ENCODE measurements at places on chromosomes 16 and 17. TPM values are rescaled to one million over a fixed set of nuclear protein-coding genes. Genes with fewer than 3 reads are reported as not detected.
A peak's percentile ranks its signal among the peaks of the same experiment; 100 is the strongest.

Gene CDH1
- total RNA-seq: 248 TPM

Gene TOX3
- 4.8 TPM for total RNA-seq

Gene OMG
- total RNA-seq: not detected

Gene GAN
- total RNA-seq: 123 TPM

Gene TBC1D3C
- not detected for total RNA-seq

GRCh38 chr17:80352216-80352895, 62.6 kb upstream of the ENDOV start:
- no peak for DNase-seq

- DNase-seq: no peak
Measured at GRCh38 chr17:57463103-57463885, 207.0 kb downstream of the MSI2 start.

DNA sequence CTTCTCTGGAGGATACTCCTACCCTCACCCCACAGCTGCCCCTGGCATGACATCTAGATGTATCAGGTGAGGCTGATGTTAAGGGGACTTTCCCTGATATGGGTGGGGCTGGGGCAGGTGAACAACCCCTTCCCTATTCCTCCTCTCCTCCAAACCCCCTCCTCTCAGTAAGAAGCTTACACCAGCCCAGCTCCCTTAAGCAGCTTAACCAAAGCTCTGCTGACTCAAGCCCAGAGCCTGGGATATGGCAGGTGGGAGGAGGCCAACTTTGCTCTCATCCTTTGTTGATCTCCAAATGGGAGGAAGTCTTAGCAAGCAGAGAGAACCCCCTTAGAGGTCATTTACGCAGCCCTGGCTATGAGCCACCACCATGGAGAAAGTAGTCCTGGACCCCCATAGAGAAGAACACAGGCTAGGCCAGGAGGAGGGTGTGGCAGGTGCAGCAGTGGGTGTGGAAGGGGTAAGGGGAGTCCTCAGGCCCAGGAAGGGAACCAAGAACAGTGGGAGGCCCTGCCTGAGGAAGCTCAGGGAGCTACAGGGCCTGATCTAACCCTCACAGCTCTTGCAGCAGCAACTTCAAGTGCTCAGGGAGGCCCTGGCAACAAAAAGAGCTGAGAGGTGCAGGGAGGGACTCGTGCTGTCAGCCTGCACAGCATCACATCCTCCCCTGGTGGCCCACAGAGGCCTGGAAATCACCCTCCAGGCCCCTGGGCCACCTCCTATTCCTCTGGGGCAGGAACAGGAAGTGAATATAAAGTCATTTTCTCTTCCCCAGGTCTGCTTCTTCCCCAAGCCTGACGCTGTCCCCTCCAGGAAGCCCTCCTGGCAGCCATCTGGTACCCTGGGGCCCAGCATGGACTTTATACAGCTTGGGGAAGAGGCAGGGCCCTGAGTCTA, 2.9 kb downstream of the UNC119 start:
- no peak for DNase-seq

GRCh38 chr17:83041305-83041704, 38.1 kb upstream of the METRNL start:
- DNase-seq: no peak

DNA sequence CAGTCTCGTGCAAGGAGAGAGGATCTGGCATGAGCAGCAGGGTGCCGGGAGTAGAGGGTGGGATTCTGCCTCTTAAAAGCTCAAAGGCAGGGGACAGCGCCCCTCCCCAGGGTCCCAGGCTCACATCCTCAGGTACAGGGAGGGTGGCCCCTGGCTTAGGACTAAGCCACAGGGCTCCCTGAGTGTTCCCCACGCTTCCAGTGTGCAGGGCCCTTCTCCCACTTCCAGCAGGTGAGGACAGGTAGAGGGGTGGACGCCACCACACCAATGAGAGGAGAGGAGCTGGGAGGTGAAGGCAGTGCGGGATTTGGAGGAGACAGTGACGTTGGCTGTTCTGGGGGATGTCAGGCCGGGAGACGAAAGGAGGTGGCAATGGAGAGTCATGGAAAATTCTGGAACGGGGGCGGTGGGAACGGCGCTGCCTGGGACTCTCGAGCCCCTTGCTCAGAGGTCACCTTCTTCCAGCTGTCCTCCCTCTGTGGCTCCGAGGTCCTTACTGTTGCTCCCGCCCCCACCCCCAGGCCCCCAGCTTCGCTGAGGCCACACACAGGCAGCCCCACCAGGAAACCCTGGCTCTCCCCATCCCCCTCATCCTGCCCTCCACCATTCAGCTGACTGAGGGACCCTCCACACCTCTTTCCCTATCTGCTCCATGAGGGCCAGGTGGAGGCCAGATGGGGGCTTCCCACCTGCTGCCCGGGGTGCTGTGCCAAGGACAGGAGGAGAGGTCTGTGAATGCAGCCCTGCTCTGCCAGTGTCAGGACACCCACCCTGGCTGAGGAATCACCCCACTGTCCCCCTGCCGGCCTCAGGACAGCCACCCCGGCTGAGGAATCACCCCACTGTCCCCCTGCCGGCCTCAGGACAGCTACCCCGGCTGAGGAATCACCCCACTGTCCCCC, 57.7 kb upstream of the ACSF3 start:
- DNase-seq: no peak

- DNase-seq: peak; percentile 35
Measured at GRCh38 chr17:80843741-80844156, 147.9 kb upstream of the CHMP6 start.

- no peak for DNase-seq
Measured at GRCh38 chr16:57801809-57802340, 416 bp downstream of the KIFC3 start.

DNA sequence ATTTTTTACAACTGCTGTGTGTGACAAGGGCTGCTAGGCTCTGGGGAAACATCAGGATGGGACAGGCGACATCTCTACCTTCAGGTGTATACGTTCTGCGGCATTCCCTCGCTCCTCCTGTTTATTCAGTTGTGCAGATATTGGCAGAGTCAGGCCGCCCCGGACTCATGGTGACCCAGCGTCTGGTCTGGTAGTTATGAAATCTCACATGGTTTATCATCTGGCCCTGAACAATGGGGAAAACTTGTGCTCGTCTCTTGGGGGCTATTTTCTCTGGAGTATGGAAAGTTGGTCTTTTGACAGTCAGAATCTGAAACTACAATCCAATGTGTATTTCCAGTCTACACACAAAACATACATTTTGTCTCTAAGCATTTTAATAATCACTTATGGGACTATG, 3.3 kb downstream of the MARCHF10 start:
- no peak for DNase-seq

DNA sequence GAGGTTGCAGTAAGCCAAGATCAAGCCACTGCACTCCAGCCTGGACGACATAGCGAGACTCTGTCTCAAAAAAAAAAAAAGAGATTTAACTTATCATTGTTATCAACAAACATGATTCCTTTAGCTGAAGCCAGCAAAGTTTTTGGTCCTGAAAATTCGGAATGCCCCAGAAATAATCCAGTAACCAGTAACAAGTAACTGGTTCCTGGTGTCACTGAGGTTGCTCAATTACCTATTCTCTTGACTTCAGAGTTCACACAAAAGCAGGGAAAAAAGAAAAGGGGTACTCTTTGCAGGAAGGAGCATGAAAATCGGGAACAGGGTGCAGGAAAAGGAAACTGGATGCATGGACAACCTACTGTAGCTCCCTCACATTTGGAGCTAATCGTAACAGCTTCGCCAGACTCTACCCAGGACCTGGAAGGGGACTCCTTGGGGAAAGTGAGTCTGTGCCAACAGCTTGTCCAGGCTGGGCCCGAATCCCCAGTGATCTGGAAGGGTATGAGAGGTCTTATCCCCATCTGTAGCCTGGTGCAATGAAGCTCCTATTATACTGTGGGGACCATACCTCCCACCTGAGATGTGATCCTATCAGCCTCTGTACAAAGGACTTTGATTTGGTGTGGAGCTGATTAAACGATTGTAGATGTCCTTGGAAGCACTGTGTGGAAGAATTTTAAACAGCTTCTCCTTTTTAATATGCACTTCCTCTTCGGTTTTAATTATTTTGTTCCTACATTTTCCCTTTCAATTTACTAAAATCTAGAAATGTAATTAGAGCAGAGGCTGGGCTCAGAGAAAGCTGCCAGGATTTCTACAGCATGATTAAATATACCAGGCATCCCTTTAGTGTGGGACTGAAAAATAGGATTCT, 3.4 kb upstream of the SPOP start:
- no peak for DNase-seq

DNA sequence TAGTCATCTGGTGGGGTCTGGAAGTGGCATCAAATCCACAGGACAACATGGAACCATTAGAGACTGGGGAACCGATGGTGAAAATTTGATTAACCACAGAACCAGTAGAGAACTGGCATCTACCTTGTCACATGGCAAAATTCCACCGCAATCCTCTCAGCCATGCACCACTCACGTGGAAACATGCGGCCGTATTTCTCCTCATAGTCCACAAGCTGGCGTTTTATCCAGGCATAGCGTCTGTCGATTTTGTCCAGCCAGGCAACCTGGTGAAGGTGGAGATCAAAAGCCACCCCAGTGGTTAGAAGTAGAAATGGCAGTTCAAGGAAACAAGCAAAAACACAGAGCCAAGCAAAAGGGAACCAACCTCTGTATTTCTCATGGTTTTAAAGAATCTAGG, 87.6 kb downstream of the VPS53 start:
- DNase-seq: no peak

GRCh38 chr16:1472974-1473373, 1.9 kb downstream of the CLCN7 start:
- DNase-seq: no peak

DNA sequence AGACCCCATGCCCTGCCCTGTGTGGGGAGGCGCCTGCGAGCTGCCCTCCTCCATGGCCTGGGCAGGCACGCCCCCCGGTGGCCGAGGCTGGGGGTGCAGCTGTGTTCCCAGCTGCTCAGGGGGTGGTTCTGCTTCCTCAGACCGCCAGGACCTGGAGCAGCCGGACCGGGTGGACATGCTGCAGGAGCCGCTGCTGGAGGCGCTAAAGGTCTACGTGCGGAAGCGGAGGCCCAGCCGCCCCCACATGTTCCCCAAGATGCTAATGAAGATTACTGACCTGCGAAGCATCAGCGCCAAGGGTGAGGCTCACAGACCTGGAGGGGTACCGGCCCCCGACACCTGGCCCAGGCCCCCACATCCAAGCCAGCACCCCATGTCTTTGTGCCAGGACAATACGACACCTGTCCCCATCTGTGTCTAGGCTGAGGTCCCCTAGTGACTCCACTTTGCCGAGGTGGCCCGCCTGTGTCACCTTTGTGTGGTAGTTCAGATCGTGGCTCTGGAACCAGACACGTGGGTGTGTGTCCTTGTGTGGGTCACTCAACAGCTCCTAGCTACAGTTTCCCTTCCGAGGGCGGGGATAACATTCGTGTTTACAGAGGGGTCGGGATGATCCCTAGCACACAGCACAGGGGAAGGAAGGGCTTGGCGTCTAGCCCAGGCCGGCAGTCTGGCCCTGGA, 9.3 kb downstream of the GJD3 start:
- DNase-seq: peak; percentile 85

DNA sequence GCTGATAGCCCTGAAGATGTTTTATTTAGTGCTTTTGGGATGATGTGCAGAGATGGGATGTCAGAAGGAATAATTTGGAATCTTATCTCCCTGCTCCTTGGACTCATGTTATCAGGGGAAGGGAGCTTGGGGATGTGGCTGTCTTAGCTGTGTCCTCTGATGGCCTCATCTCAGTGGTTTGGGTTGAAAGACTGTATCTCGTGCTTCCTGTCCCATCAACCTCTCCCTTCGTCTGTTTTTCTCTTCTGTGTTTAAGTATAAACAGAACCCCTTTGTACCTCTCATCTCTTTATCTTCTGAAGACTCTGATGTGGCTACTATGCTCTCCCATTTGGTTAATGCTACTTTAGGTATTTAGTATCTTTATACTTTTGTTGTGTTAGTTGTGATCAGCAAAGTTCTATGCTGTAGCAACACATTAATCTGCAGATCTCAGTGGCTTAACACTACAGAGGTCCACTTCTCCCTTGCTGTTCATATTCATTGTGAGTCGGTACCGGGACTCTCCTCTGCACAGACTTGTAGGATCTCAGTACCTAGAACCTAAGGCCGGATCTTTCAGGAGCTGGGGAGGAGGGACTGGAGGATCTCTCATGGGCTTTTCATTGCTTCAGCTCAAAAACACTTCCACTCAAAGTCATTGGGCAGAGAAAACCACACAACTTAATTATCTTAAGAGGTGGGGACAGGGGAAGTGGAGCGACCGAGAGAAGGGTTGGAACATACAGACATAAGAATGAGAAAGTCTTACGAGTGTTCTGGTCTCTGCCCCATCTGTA, 28.8 kb downstream of the PRKCA start:
- DNase-seq: no peak
